Fibroblast of villous mesenchyme (primary cell): ENCODE measurements at places on chromosomes 11 and 22. TPM values are rescaled to one million over a fixed set of nuclear protein-coding genes. Genes with fewer than 3 reads are reported as not detected.

DUSP8 gene
- total RNA-seq = 0.64 and 0.86 TPM in 2 replicates

DNA sequence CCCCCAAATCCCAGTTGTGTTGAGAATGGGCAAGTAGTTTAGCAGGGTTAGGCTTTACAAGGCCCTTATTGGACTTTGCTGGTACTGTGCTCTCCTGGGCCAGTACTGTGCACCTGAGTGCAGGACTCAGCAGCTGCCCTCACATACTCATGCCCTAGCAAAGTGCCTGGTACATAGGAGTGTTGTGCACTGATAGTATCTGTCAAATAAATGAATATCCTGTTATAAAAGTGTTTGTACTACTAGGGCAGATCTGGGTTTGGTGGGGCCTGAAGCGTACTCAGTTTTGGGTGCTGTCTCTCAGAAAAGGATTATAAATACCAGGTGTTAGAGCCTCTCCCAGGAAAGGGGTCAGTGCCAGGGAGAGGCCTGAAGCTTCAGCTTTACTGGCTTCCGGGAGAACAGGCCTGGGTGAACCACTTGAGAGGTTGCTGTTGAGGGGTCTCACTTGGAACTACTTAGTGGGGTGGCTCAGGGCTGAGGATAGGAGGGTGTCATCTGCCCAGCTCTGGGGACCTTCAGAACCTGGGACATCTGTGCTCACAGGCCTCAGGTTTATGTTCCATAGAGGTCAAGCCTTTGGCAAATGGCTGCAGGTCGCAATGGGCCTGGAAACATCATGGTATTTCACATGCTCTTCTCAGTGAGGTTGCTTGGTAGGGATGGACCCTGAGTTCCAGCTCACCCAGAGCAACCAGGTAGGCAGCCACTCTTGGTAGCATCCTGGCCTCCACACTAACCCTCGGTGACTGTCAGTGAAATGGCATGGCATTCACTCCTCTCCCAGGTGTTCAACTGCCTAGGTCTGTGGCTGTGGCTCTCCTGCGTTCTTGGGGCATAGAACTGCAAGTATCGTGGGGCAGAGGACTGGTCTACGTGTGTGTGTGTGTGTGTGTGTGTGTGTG lies 106.1 kb downstream of the ZBTB16 start:
- DNase-seq = no peak

GRCh38 chr11:72396041-72396440 lies 38.3 kb downstream of the CLPB start:
- DNase-seq = no peak

- DNase-seq = no peak
Measured at GRCh38 chr11:23227078-23227445, 366.8 kb upstream of the CCDC179 start.

DNA sequence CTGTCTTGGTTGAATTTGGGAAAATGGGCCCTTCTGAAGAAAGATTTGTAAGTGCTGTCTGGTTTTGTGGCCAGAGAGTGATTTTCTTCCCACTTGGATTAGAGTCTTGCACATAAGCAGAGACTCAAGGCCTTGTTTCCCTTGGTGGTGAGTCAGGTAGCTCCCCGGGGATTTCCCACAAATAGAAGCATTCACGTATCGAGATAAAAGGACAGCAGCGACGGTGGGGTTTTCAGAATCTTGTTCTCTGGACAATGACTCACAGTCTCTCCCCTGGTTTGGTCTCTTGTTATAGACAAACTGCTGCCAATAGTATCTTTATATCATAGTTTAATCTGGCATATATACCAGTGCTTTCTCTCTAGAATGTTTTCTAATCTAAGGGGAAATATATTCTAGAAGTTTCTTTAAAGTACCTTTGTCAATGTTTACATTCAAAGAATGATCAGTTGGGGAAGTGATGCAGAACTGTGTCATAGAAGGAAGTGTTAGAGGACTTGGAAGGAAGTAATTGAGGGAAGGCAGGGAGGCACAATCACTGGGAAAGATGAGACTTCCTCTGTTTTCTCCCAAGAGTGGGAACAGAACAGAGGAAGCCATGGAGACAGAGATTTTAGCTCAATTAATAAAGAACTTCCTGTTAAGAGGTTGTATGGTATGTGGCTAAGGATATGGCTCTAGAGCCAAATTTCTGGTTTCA lies 18.1 kb downstream of the POLA2 start:
- DNase-seq = peak; percentile 93

DNA sequence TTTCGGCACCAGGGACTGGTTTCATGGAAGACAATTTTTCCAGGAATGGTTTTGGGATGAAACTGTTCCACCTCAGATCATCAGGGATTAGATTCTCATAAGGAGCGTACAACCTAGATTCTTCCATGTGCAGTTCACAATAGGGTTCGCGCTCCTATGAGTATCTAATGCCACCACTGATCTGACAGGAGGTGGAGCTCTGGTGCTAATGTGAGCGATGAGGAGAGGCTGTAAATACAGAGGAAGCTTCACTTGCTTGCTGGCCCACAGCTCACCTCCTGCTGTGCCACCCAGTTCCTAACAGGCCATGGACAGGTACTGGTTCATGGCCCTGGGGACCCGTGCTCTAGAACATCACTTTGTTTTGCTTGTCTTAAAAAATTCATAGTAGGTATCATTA lies 41.8 kb upstream of the AMPD3 start:
- peak; percentile 24 for DNase-seq

DNA sequence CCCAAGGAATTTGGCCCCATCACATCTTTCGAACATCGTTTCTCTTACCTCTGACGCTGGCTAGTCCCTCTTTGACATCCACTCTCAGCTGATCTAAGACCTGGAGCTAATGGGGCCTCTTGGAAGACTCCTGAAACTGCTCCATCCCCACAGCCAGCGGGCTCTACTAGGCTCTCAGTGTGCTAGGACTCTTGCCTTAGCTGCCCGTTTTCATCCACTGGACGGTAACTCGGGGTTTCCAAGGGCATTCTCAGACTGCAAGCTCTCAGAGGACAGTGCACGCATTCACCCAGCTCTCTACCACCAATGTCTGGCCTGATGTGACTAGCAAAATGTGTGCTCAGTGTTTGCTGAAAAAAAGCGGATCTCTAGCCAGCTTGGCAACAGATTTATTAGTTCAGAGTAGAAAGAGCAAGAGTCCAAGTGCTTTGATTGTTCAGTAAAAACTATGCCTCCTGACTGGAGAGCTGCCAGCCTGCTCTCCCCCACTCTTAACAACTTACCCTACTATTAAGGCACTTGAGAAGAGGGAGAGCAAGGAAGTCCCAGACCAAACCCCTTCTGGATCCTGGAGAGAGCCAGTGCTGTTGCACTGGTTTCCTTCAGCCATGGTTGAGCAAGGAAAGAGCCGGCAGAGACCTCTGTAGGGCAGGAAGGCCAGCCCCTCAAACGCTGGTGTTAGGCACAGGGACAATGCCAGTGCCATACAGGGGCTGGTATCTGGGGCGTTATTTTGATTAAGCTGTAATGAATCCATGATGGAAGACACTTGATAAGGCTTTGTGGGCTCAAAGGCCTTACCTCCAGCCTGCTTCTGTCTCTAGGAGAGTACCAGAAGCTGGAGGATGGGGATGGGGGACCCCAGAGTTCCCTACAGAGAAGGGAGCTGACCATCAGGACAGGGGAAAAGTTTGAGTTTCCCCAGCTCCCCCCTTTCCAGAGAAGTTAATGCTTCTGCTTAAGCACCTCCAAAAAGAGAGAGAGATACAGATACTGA lies 9.2 kb downstream of the RELA start:
- peak; percentile 17 for DNase-seq

- no peak for DNase-seq
Measured at GRCh38 chr22:42151924-42152635, 21.5 kb upstream of the CYP2D6 start.

GRCh38 chr11:19394525-19395016 lies 153.8 kb upstream of the E2F8 start:
- DNase-seq = peak; percentile 57

DNA sequence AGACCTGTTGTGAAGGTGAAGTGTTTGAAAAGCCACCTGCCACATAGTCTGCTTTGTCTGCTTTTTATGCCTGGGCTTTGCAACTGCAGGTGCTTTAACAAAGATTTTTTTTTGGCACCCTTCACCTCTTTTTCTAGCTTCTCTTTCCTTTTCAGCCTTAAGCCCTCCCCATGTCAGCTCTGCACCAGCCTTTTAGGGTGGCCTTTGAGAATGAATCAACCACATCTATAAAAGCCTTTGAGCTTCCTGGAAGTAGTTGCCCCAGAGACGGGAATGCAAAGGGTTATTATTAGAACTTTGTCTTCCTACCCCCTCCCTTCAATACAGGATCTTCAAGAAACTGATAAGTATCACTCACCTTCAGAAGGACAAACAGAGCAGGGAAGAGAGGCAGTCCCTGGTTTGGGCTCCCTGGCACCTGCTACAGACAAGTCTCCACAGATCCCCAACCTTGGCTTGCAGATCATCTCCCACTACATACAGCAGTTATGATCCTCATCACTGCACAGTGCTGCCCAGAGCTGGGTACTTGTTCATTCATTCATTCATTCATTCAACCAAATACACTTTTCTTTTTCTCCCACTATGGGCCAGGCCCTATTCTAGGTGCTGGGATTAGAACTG lies 8.0 kb downstream of the PVALB start:
- DNase-seq = no peak

- no peak for DNase-seq
Measured at GRCh38 chr11:117724621-117725020, 72.4 kb downstream of the DSCAML1 start.
